ENCODE measurements at places on chromosomes 4 and X. TPM values are rescaled to one million over a fixed set of nuclear protein-coding genes. Genes with fewer than 3 reads are reported as not detected.

SPANXN3 gene
- not detected for polyA plus RNA-seq

SPRY1 gene
- 91.2 TPM for polyA plus RNA-seq

BMPR1B gene
- 25.4 TPM for polyA plus RNA-seq

DNA sequence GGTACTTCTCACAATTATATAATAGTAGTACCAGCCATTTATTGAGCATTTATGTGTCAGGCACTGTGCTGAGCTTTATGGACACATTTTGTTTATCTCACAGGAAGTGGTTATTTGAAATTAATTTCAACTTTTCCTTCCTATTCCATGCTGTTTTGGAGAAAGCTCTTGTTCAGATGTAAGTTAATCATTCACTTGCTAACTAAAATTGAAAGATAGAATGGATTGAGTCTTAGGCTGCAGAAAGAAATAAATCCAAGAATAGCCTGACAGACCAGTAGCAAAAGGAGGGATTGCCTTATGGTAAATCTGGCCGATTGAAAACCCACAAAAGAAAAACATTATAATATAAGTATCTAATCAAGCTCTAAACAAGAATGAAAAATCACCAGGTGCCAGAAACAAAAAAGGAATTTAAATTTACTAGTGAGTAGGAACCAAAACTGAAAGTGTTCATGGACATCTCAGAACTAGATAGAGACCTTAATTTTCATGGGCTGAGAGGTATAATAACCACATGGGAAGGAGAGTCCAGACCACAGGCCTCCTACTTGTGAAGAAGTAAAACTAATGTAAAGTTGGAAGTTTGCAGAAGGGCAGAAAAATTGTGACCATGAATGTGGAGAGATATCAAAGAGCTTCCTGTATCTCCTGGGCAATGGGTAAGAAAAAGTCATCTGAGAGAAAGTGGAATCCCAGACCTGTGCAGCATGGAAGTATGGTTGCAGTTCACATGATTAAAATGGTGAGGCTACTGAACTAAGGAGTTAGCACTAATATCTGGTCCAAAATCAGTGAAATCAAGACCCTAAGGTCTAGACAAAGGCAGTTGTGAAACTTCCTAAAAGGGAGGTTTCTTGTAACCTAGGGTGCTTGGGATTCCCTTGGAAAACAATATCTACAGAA is 38.0 kb downstream of the RADX start:
- no peak for DNase-seq

DNA sequence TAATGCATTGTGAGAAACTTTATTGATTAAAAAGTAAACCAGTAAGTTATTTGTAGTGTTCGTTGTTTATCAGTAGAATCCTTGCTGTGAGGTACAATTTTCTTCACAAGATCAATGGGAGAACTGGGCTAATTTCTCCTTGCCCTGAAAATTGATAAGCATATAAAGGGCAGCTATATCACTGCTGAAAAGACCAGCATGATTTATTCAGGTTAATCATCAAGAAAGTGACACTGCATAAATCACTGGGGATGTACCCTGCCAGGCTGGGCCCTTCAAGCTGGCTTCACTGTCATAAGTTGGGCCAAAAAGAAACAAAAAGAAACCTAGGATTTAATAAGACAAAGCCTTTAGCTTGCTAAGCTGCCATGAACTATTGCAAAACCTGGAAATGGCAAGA is 746.7 kb downstream of the STPG2 start:
- DNase-seq: no peak

DNA sequence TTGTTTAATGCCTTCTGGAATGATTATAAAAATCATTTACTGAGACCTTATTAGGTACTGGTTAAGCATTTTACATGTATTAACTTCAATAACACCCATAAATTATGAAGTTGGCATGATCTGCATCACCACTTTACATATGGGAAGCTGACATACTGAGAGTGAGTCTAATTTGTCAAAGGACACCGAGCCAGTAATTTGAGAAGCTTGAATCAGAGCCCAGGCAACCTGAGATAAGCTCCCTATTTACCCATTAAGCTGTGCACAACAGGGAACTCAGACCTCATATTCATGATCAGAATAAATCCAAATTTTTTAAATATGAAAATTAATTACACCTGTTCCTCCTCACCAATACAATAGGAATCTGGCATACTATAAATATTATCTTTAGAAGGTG is 247.9 kb upstream of the EPHA5 start:
- no peak for DNase-seq

DNA sequence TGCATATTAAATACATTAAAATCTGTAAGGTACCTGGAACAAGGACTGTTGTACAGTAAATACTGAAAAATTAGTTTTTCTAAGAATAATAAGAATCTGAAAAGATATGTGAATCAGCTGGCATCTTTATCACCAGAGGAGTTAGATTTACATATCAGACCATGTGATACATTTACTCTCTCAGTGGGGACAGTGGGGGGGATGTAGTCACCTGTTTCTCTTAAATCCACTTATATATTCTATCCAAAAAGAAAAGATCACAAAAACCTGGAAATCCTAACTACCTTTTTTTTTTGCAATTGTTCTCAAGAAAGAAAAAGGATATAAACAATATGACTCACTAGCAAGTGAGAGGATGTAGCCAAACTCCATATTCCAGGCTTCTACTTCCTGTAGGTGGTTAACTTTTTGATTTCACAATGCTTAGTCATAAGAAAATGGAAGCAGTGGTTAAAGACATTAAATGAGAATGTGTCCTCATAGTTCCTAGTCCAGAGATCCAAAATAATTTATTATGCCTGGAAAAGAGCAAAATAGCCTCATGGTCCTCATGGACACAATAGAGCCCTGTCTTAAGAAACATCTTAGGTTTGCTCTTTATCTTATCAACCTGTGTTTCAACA is 22.5 kb upstream of the MYOZ2 start:
- DNase-seq: no peak

- DNase-seq: no peak
Observed at GRCh38 chrX:155998116-155998515, 620 bp downstream of the IL9R start.

- no peak for DNase-seq
Observed at GRCh38 chr4:99447513-99447912, 12.4 kb upstream of the ADH7 start.

- no peak for DNase-seq
Observed at GRCh38 chr4:123889507-123889906, 492.9 kb downstream of the SPRY1 start.
